ENCODE measurements at places on chromosomes 1 and 21.

GRCh38 chr1:36166938-36167905, 11.3 kb downstream of the MAP7D1 start:
- no peak for DNase-seq

DNA sequence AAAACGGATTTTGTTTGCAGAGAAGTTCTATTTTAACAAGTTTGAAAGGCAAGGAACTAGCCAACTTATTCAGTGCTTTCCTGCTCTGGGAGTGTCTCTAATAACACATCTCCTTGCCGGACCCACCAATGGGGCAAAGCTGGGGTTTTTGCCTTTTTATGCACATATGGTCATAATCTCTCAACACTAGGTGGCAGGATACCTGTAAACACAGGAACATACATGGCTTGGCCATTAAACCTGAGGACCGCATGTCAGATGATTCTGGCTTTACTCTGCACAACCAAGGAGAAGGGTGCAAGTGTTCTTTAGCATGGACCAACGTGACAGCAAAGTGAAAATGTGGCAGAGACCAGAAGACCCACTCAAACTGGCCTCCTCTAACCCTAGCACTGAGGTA, 4.9 kb downstream of the TMEM9 start:
- DNase-seq: peak; percentile 62

GRCh38 chr1:177566495-177566894, 395.7 kb downstream of the BRINP2 start:
- DNase-seq: no peak

GRCh38 chr1:150718225-150718891, 2.3 kb downstream of the HORMAD1 start:
- no peak for DNase-seq

GRCh38 chr1:99685516-99686180, 39.7 kb downstream of the PALMD start:
- DNase-seq: peak; percentile 12

DNA sequence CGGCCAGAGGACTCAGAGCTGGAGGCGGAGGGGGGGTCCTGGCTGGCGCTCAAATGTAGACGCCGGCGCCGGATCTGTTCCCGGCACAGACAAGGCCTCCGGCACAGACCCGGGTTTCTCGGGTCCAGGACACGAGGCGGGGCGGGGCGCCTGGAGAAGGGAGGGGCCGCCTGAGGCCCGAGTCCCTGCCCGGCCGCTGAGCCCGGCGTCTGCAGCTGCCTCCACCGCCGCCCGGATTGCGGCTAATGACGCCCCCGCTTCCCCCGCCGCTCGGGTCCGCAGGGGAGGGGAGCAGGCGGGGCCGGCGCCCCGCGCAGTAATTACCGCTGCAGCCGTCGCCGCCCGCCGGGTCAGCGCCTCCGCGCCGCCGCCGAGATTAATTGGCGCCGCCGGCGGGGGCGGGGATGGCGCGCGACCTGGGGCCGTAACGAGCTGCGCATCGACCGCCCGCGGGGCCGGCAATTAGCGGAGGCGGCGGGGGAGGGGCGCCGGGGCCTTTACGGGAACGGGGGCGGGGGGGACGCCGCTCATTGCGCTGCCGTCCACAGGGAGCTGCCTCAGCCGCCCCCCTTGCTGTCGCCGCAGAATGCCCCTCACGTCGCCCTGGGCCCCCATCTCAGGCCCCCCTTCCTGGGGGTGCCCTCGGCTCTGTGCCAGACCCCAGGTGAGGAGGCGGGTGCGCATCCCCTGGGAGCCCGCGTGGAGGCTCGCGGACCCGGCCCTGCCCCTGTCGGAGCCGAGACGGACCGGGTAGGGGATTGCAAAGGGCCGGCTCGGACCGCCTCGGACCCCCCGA, 17.3 kb downstream of the NOC2L start:
- DNase-seq: peak; percentile 95

- DNase-seq: peak; percentile 86
Observed at GRCh38 chr1:206931709-206932108, 10.0 kb upstream of the FCMR start.

DNA sequence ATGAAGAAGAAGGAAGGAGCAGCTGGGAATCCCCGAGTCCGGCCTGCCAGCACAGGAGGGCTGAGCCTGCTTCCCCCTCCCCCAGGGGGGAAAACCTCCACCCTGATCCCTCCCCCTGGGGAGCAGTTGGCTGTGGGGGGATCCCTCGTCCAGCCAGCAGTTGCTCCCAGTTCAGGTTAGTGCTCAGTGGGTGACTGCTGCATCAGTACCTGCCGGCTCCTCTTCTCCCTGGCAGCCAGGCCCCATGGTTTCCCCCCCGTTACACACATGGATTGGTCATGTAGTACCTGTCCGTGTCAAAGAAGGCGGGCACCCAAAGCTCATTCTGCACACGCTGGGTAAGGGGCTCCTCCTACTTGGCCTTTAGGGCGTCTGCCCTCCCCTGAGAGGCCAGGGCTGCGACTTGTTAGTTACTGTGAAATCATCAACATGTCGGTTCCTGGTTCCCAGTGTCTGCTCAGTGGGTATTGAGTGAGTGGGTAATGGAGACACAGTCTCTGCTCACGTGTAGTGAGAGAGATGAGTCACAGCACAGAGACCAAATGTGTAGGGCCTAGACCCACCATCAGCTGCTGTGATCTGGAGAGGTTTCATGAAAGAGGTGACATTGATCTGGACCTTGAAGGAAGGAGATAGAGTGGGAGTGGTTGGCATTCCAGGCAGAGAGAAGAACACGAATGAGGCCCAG, 11.5 kb downstream of the NECAP2 start:
- no peak for DNase-seq

- no peak for DNase-seq
Observed at GRCh38 chr1:33392206-33392605, 38.7 kb downstream of the PHC2 start.

DNA sequence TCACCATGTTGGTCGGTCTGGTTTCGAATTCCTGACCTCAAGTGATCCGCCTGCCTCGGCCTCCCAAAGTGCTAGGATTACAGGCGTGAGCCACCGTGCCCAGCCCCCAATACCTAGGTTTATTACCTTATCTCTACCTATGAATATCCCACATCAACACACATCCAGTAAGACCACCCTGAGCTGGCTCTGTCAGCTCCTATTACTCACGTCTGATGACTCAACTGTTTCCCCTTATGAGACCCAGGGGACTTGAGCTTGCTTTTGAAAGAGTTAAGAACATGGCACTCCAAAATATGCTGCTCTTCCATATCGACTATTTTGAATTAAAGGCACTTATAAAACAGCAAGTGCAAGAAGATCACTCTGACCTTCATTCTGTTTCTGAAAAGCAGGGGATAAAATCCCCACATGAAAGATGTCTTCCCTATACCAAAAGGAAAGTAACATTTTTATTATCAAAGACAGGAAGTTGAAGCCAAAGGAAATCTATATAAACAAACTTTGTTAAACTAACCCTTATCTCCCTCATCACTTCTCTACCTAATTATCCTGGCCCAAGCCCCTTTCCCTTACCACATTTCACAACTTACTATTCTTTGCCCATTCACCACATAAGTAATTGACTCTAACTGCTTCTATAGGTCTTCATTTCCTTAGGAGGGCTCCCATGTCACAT, 41.3 kb upstream of the OSBPL9 start:
- no peak for DNase-seq

GRCh38 chr1:113244112-113244820, 146.0 kb upstream of the MAGI3 start:
- DNase-seq: no peak

DNA sequence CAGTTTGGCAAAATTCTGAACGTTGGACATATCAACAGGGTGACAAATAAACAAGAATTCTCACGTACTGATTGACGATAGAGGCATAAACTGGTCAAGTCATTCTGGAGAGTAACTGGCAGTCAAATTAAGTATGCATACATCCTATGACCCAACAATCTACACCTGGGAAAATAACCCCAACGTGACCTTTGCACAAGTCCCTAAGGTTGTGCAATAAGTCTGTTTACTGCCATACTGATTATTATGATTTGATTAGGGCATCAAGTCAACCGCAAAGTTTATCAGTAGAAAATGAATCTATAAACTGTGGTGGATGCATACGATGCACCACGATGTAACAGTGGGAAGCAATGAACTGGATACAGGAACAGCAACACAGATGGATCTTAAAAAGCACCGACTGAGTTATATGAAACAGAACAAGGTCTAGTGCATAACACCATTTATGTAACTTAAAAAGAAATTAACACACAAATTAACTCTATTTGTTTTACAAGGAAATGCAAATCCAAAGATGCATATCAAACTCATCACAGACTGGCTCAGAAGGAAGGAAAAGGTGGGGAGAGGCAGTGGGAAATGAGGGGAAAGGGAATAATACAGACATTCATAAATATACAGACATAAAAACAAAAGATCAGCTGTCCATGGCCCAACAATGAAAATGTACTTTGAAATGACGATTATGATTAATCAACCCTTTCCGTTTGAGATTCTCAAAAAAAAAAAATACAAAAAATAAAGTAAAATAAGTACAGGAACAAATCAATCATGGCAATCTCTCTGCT, 41.0 kb upstream of the SEC16B start:
- no peak for DNase-seq

DNA sequence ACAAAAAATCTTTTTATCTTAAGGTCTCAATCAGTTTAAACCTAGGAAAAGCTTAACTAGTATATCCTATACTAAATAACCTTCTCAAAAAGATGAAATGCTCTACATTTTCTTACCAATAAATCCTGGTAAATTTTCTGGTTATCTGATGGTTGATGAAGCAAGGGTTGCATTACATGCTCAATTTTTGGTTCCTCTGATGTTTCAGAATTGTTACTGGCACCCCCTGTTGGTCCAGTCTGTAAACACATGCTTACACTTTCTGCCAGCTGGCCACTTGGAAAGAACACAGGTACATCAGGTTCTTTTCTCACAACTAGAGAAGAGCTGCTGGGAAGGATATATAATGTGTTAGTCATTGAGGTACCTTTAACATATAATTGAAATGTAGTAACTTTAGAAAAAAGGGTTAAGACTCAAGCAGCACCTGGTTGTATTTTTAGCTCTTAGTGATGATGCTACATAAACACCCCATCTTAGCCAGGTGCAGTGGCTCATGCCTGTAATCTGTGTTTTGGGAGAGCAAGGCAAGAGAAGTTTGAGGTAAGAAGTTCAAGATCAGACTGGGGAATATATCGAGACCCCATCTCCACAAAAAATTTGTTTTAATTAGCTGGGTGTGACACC, 30.9 kb upstream of the TAL1 start:
- DNase-seq: peak; percentile 59

- DNase-seq: no peak
Observed at GRCh38 chr1:206828765-206829164, 36.7 kb upstream of the IL20 start.

- DNase-seq: no peak
Observed at GRCh38 chr1:162709132-162709860, 77.0 kb downstream of the DDR2 start.

- no peak for DNase-seq
Observed at GRCh38 chr1:243286409-243287122, 30.7 kb downstream of the SDCCAG8 start.
